ENCODE measurements at places on chromosomes 1 and 21.
A peak's percentile ranks its signal among the peaks of the same experiment; 100 is the strongest.

DNA sequence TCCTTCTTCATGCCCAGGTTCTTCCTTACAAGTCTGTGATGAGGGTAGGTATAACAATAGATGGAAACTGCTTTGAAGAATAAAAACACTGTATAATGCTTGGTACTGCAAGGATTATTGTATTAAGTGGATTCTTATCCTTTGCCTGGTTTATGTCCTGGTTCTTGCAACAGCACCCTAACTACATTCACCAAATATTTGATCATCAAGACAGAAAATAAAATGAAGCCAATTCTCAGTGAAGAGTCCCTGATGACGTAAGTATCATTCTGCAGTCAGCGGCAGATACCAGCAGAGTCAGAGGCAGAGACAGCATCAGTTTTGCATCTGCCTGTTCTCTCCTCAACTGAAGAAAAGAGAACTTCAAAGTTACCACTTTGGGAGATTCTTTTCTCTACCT lies 19.7 kb downstream of the ARHGEF11 start:
- DNase-seq: peak; percentile 43

DNA sequence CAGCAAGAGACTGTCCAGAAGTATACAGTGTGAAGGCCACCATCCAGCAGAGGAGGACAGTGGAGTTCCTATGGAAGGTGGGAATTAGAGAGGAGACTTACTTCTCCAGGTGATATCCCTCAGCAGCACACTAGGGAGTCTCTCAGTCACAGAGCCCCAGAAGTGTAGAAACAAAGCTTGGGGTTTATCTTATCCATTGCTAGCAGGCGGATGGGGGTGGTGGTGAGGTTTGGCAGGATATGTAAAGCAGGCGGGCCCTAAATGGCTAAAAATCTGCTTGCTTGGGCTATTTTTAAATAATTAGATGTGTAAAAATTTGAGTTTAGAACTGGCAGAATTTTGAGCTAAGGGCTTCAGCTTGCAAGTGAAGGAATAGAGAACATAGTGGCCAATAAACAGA lies 50.1 kb upstream of the RGS18 start:
- no peak for DNase-seq

GRCh38 chr1:3399732-3400131 lies 54.7 kb upstream of the ARHGEF16 start:
- DNase-seq: no peak

DNA sequence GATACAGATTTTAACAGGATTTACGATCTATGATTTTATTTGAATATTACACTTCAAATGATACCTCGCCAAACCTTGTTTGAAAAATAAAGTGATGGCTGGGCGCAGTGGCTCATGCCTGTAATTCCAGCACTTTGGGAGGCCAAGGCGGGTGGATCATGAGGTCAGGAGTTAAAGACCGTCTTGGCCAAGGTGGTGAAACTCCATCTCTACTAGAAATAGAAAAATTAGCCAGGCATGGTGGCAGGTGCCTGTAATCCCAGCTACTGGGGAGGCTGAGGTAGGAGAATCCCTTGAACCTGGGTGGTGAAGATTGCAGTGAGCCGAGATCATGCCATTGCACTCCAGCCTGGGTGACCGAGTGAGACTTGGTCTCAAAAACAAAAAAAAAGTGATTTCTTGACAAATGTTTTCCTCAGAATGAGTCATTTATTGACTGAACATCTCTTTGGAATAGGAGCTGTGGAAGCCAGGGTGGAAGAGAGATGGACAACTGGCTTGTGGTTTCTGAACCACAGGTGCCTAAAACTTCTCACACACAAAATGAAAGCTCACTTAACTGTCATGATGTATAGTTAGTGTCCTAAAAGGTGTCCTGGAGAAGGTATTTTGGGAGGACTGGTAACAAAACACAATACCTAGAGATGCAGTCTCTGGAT lies 11.9 kb downstream of the PKNOX1 start:
- DNase-seq: no peak

DNA sequence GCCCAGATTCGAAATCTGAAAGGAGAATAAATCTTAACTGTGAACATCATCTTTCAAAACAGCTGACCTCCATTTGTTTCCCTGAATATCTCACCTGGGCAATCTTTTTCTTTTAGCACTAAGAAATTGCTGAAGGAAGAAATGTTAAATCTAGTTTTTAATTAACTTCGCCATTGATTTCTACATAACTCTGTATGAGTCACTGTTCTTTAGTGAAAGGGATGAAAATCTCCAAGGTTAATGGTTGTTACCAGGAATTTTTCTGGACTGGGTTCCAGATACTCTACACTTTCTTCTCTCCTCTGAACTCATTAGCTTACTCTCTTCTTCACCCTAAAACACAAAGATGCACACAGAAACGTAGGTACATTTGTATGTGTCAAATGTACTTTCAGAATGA lies 235.7 kb downstream of the BACH1 start:
- DNase-seq: no peak

DNA sequence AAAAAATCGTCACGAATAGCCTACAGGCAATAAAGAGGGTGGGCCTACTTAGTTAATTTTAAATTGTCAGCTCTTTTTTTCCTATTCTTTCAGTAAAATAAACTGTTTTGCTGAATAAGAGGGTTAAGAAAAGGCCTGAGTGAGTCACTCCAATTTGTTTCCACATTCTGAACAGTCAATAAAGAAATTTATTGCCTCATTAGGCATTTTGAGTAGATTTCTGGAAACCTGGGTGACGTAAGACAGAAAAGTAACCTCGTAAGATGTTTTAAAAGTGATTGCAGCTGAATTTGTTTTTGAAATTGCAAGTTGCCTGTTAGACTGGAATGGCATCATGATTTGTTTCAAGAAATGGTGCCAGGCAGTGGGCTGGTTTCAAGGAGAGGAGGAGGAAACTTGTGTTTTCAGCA lies 439.3 kb downstream of the USP25 start:
- DNase-seq: peak; percentile 8

GRCh38 chr1:85334962-85335361 lies 58.5 kb upstream of the BCL10 start:
- peak; percentile 62 for DNase-seq

DNA sequence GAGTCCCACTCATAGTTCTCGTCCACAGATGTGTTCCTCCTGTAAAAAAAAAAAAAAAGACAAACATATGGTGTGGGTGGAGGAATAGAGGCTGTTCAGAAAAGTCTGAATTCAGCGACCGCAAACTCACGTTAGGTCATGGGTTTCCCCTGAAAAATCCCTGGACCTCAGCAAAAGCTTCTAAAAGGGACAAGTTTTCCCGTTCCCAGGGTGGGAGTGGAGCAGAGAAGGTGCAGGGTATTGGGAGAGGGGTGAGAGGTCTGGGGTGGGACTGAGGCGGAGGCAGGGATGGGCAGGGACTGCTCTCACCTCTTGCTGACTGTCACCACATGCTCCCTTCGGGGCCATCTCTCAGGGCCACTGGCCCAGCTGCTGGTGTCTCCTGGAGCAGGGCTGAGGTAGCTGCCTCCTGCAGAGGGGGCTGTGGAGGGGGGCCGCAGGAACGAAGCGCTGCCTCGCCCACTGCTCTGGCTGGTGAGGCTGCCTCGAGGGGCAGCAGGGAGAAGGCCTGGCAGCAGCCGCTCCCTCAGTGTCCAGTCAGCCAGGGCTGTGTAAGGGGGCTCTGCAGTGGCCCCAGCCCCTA lies 2.6 kb upstream of the TAGLN2 start:
- DNase-seq: no peak

- DNase-seq: no peak
Observed at GRCh38 chr1:5513846-5514526, 478.2 kb downstream of the NPHP4 start.

DNA sequence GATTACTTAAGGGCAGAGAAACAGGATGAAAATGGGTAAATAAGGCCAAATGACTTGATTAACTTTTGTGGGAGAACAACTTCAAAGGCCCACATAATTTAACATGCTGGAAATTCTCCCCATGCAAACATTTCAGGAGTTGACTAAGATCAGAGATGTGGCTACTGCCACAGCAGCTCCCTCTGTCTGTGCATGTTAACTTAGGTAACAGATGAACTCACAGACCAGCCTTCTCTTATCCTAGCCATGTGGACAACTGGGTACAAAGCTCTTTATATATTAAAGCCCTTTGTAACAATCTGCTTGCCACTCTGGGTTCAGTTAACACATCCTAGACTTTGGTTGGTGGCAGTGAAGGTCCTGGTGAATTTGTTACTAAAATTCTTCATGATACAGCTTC lies 33.2 kb downstream of the BEND5 start:
- no peak for DNase-seq

DNA sequence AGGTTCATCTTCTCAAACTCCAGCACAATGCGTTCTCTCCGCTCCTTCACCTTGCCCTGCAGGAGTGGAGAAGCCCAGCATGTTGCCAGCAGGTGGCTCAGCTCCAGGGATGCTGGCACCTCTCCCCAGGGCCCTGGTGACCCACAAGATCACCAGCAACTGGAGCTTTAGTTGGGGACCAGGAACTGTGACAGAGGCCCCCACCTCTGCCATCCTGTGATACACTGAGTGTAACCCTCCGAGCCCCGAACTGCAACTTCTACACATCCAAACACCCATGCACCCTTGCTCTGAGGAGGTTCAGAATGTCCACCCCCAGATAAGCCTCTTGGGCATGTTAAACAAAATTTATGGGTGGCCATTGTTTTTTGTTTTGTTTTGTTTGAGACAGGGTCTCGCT lies 4.5 kb upstream of the TRIM11 start:
- DNase-seq: no peak

- no peak for DNase-seq
Observed at GRCh38 chr1:58921342-58921741, 137.5 kb upstream of the JUN start.

- DNase-seq: no peak
Observed at GRCh38 chr1:243554686-243555085, 295.4 kb downstream of the AKT3 start.

DNA sequence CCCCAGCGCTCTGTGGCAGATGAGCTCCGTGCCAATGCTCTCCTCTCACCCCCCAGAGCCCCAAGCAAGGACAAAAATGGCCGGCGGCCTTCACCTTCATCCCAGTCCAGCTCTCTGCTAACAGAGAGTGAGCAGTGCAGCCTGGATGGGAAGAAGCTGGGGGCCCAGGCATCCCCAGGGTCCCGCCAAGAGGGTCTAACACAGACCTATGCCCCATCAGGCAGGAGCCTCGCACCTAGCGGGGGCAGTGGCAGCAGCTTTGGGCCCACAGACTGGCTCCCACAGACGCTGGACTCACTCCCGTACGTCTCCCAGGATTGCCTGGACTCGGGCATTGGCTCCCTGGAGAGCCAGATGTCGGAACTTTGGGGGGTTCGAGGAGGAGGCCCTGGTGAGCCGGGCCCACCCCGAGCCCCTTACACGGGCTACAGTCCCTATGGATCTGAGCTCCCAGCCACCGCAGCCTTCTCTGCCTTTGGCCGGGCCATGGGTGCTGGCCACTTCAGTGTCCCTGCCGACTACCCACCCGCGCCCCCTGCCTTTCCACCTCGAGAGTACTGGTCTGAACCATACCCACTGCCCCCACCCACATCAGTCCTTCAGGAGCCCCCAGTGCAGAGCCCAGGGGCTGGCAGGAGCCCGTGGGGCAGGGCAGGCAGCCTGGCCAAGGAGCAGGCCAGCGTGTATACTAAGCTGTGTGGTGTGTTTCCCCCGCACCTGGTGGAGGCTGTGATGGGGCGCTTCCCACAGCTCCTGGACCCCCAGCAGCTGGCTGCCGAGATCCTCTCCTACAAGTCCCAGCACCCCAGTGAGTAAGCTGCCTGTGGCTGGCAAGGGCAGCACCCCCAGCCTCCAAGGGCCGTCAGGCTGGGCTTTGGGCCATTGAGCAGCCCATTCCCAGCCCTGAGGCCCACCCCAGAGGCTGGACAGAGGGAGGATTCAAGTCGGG lies 8.7 kb downstream of the ZC3H12A start:
- DNase-seq: no peak

- no peak for DNase-seq
Observed at GRCh38 chr1:156276532-156276931, 6.1 kb downstream of the SMG5 start.

DNA sequence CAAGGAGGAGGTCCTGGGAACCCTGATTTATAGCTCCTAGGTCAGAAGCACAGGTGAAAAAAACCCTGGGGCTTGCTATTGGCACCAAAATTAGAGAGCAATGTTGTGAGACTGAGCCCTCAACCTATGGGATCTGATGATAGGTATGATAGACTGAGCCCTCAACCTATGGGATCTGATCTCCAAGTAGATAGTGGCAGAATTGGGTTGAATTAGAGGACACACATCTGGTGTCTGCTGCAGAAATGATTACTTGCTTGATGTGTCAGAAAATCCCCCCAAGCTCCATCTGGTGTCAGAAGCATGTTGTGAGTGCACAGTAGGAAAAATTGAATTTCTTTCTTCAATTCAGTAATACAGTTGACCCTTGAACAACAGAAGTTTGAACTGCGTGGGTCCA lies 62.4 kb downstream of the MAP3K21 start:
- DNase-seq: no peak

DNA sequence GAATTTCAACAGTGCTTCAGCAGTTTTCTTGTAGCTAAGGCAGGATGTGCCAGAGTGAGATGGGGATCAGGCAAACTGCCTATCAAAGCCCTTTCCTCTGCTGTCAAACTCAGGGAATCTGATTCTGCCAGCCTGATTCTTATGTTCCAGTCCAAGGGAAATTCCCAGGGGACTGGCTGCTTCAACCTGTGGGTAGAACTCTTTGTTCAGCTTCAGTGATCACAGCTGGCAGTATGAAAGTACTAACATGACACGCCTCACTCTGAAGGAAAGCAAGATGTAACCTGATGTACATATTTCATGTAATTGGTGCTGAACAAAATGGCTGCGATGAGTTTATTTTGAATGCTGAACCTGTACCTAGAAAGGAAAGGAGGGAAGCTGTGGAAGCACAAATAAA lies 40.1 kb upstream of the SLC5A9 start:
- no peak for DNase-seq

DNA sequence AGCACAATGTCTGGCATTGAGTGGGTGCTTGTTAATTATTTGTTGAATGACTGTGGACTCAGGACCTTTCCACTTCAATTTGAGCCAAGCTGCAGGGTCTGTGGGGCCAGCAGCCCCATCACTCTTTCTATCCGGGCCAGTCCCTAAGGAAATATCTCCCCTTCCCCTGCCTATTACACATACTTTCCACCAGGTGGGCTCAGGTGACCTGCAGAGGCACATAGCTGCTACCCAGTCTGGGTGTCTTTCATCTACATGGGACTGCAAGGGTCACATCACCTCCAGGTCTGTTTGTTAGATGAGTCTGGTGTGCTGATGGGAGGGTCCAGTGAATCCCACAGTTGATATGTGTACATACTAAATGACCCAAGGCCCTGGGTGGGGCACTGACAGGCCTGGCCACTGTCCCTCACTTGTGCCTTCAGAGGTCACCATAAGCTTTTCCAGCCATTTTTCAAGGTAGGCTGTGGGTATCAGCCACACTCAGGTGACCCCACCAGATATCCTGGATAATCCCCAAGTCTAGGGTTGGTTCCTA lies 59.5 kb upstream of the KDM4A start:
- no peak for DNase-seq

Data from IMR-90 (cell line).